ENCODE measurements at places on chromosomes 2 and 18.

DNA sequence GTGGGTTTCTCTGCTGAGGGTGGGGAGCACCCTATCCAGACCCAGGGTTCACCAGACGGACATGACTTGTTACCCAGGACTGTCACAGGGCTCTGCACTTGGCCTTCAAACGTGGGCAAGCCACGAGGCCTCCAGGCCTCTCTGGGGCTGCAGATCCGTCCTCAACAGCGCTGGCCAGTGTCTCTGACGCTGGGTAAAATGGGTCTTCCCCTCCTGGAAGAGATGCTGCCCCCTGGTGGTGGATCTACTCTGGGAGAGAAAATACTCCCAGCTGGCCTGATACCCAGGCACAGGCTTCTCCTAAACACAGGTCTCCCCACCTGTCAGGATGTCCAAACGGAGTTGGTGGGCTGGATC, 3.7 kb downstream of the GPR17 start:
- peak; percentile 63 for DNase-seq

GRCh38 chr2:6780765-6781274, 84.9 kb downstream of the CMPK2 start:
- no peak for DNase-seq

GRCh38 chr2:52518678-52519077, 1248.9 kb upstream of the CHAC2 start:
- DNase-seq, result no peak

DNA sequence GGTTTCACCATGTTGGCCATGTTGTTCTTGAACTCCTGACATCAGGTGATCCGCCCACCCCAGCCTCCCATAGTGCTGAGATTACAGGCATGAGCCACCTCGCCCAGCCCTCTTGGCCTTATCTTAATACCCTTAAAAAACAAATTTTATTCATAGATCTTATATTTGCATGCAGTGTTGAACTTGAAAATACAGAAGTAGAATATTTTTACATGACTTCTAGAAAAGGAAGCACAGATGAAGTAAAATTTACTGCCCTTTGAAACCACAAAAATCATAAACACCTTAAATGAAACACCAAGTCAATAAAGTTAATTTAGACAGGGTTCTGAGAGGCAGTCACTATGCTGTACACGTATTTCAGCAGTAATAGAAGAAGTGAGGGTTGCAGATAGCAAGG, 145.7 kb downstream of the CERS6 start:
- DNase-seq, result no peak

- peak; percentile 13 for DNase-seq
Measured at GRCh38 chr18:75070625-75071483, 138.1 kb downstream of the PTGR3 start.

- DNase-seq, result no peak
Measured at GRCh38 chr2:158685646-158686045, 109.5 kb upstream of the DAPL1 start.

DNA sequence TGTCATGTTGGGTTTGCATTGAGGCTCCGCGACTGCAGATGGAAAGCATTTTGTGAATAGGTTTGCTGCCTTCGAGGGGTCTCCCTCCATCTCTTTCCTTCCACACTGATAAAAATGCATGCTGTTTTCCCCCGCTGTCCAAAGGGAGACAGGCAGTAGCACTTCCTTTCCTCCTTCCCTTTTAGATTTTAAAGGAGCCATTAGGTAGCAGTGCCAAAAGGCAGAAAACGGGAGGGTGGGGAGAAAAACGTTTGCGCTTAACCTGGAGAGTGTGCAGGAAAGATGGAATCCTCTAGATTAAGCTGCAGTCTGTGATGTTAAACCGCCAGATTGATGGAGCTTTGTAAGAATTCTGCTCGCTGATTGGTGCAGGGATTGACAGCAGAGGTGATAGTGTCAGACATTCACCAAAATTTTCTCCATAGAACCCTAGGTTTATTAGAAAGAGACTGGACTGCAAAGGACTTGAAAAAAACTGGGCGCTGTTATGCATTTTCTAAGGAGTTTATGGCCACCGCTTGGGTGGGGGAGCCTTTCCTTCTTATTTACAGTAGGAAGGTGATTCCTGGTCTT, 688 bp downstream of the MAPRE2 start:
- DNase-seq, result no peak

DNA sequence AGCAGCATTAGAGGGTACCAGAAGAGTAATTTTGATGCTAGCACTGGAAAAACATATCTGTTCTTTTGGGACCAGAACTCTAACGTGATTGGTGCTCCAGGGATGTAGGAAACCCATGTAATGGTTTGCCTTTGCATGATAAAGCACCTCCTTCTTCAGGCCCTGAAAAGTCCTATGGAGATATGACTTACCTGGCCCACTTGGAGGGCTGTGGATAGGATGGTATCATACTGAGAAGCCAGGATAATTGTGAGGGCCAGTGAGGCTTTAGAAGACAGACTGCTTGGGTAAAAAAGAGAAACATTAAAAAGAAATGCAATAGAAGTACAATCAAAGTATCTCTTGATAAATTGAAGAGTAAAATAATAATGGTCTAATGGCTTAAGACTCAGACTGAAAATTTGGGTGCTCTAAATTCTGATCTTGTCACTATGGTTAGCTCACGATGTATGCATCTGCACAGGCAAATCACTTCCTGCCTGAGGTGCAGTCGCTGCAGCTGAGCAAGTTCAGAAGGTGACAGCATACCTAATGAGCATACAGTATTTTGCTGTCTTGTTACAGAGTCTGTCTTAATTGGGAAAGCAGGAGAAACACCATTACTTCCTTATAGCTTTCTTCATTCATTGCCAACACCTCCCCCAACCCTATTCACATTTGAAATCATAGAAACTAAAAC, 371.5 kb downstream of the NUP35 start:
- no peak for DNase-seq

DNA sequence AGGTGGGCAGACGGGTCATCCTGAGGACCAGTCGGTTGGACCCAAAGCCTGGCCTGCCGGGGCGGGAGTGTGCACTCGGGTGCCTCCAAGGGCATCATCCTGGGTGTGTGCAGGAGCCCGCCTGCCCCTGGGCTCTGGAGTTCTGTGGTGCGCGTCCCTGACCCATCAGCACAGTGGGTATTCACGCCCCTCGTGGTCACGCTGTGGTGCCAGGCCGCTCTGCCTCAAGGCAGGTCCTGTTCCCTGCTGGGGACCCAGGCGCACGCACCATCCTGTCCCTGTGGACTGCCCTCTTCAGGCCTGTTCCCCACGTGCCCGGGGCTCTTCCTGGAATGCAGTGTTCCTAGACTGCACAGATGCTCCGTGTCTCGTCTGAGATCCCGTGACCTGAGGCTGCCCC, 14.3 kb upstream of the D2HGDH start:
- no peak for DNase-seq

DNA sequence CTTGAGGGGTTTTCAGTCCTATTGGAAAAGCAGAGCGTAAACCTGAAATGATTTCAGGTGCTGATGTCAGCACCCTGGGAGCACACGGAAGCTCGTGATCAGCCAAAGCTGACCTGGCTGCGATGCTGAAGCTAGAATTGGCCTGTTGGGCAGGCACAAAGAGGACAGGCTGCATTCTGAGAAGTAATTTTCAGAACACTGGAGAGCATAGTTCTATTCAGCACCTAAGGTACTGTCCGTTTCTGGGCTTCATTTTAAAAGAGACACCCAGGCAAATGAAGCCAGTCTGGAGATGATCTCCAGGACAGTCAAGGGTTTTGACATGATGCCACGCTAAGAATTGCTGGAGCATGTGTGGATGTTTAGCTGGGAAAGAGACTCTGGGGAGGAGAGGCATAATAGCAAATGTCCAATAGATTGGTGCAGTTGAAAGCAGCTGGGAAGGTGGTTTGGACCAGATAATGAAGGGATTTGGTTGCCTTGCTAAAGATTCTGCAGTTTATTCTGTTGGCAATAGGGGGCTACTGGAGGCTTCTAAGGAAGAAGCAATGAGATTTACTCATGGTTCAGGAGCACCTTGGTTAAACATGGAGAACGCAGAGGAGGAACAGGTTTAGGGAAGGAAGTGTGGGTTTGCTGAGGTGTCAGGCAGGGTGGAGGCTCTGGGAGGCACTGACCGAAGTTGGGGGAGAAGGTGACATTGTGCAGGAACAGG, 86.6 kb downstream of the ACOXL start:
- DNase-seq, result no peak

Measured in stimulated activated CD8-positive, alpha-beta memory T cell treated with anti-CD3 and anti-CD28 coated beads, Interleukin-15, amount 100 ng/mL, for 24 hours (primary cell).